ENCODE measurements at places on chromosomes 4 and X.

- DNase-seq: no peak
These were observed 72.4 kb upstream of the MSANTD1 start for GRCh38 chr4:3176367-3177229.

DNA sequence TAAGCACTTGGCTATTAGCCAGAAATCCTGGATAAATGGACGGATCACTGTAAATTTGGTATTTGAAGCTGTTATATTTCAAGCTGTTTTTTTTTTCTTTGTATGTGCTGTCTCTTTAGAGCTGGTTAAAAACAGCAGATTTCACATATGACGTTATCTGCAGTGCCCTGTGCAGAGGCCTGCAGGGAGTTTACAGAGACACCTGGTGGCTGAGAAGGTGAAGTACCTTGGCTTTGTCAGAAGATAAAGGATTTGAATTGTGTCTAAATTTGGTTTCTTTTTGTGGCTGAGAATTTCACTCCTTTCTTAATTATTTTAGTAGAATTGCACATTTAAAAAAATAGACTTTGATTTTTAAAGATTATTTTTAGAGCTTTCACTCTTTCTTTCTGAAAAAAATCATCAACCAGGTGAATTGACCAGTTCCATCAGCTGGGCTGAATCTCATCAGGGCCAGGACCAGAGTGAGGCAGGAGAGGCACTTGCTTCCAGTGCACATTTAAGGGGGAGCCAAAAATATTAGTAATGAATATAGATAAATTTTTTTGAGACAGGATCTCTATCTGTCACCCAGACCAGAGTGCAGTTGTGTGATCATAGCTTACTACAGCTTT is 9.6 kb upstream of the CHRNA9 start:
- DNase-seq: peak; percentile 61

DNA sequence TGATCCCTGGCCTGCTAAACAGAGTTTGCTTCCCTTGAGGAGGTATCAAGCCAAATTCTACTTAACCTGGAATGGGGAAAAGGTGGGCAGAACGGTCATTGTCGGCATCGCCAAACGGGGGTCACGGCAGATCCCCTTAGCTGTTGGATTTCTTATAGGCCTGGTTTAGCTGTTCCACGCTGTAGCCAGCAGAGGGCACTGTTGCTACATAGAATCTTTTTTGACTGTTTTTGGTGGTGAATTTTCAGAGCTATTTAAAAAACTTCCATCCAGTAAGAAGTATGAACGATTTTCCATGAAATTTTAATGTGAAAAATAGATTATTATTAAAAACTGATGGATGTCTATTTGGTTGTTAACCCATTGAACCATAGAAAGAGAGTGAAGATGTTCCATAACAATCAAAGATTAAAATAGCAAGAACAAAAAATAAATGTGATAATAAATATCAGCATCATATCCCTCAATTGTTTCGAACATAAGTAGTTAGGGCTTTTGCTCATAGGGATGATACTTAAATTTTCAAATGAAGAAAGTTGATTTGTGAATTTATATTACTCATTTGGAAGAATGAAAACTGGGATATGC is 56.6 kb downstream of the LINC00632 start:
- peak; percentile 44 for DNase-seq

GRCh38 chr4:54165011-54165410 is 64.1 kb upstream of the PDGFRA start:
- no peak for DNase-seq

DNA sequence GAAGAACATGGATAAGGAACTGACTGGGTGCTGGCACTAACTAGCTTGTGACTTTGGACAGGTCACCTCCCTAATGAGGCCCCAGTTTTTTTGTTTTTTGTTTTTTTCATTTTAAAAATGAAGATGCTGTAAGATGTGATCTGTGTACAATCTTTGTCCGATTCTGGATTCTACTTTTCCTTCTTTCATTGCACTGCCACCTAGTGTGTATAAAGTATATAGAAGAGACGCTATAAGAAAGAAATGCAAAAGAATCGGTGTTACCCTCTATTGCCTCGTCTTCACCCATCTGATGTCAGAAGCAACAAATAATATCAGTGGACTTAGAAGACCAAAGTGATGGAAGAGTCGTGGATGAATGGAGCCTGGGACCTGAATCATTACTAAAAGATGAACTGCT is 58.6 kb upstream of the P2RY10 start:
- DNase-seq: no peak

- no peak for DNase-seq
These were observed 29.2 kb downstream of the SMIM14 start for GRCh38 chr4:39609454-39609931.

- DNase-seq: no peak
These were observed 294.3 kb upstream of the IGFBP7 start for GRCh38 chr4:57404483-57404882.

GRCh38 chr4:75058486-75058885 is 125.6 kb downstream of the PARM1 start:
- no peak for DNase-seq

- no peak for DNase-seq
These were observed 20.3 kb downstream of the RUFY3 start for GRCh38 chr4:70741867-70742658.

GRCh38 chr4:22744478-22745062 is 51.8 kb downstream of the GBA3 start:
- no peak for DNase-seq

GRCh38 chrX:45668686-45669443 is 468.2 kb upstream of the DIPK2B start:
- no peak for DNase-seq

DNA sequence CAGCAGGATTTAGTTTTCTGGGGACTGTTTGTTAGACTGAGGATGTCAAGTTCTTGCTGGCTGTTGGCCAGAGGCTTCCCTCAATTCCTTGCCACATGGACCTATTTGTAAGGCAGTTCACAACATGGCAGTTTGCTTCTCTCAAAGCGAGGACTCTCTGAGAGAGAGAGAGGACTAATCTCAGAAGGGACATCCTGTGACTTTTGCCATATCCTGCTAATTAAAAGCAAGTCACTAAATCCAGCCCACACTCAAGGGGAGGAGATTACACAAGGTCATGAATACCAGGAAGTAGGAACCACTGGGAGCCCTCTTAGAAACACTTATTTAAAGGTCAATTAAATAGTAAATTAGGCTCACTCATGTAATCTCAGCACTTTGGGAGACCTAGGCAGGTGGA is 38.2 kb downstream of the PPP1R2C start:
- no peak for DNase-seq

- DNase-seq: no peak
These were observed 130.5 kb upstream of the C1QTNF7 start for GRCh38 chr4:15297344-15297743.

DNA sequence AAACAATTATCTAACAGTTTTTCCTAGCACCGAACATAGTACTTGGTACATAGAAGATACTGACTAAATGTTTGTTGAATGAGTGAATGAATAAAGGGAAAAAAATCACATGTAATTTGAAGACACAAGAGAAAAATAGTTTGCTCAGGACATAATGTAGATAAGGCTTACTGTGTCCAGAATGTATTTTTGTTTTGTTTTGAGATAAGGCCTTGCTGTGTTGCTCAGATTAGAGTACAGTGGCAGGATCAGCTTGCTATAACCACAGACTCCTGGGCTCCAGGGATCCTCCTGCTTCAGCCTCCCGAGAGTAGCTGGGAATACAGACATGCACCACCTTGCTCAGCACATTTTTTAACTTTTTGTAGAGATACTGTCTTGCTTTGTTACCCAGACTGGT is 6.5 kb downstream of the FAM199X start:
- DNase-seq: no peak

DNA sequence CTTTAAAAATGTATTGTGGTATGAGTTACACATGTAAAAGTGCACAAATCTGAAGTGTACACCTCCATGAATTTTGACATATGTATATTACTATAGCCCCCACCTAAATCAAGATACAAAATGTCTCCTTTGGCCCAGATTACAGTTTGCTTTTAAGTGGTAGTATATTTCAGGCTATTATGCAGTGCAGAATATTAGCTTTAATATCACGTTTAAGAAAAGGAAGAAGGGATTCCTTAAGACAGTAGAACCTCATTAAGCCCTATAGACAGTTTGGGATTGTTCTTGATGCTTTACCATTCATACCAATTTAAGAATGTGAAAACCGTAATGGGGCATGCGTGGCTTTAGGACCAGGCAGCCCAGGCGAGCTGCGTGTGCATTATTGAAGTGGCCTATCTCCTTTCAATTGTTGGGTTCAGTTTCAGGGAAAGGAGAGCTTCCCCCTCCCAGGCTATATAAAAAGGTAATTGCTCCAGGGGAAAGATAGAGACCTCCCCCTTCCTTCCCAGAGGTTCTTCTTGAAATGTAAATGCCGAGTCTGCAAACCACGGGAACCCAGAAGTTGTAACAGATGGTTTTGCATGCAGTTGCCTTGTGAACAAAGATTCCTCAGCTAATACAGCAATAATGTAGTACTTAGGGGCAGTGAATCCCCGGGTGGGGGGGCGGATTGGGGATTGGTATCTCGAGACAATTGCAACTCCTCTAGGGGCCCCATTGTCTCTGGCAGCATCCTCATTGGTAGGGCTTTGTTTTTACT is 106.1 kb downstream of the UCHL1 start:
- DNase-seq: no peak

DNA sequence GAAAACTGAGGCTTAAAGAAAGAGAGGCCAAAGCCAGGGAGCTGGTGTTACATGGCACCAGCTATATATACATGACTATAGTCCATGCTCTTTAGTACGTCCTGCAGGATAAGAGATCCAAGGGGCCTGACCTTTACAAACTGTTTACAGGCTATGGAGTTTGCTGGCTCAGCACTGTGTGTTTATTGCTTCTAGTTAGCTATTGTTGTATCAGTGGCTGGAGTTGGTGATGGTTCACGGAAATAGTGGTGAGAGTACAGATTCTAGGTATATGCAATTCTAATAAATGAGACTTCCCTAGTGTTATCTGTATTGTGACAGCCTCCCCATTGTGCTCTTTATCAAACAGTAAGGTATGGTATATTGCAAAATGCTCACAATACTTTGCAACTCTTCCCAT is 46.5 kb downstream of the REPS2 start:
- DNase-seq: no peak

GRCh38 chr4:116070283-116070682 is 956.9 kb upstream of the NDST4 start:
- DNase-seq: no peak

- DNase-seq: peak; percentile 28
These were observed 877 bp downstream of the JAKMIP1 start for GRCh38 chr4:6199422-6199921.

DNA sequence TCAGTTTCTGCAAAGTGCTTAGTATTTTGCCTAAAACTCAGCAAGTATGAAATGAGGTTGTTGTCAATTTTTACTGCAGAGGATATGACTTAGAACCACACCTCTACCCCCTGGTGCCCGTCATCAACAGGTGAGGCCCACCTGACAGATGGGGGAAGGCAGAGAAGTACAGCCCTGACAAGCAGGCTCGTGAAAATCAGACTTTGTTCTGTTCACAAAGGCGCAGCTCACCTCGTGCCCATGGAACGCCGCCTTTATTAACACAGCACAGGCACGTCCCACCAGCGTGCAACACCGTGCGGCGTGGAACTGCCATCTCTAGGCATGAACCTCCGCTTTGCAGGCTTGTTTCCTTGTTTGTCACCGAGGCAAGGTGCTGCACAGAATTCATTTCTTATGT is 13.3 kb downstream of the CYP4V2 start:
- DNase-seq: no peak

DNA sequence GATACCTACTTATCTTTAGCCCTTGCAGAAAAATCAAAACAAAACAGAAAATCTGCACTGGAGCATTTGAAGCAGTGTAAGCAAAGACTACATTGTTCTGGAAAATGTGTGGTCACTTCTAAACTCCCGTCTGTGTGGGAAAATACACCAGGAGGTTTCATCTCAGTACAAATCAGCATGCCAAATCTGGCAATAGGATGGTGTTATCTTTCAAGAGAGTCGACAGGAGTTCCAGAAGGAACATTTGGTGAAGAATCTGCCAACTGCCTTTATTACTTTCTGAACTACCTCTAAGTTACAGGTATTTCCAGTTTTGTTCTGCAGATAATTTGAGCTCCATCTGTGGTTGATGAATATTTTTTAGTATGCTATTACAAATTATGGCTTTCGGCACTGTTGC is 1348.0 kb downstream of the RAPGEF2 start:
- no peak for DNase-seq

GRCh38 chr4:69823481-69824186 is 36.3 kb downstream of the SULT1E1 start:
- peak; percentile 30 for DNase-seq

DNA sequence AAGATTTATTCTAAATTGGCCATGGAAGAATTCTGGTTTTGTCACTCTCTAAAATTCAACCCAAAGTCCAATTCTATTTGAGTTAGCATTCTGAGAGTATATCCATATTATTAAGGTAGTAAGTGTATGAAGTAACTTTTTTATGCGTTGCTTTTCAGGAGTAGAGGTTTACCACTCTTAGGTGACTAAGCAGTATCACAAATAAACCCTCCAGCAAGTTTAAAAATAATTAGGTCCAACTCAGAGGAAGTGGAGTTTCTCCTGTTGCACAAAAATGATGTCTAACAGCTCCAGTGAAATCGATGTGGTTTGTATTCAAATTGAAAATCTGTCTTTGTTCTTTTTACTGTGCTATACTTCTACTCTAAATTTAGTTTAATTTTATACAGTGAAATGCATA is 6.6 kb downstream of the SCML1 start:
- no peak for DNase-seq

DNA sequence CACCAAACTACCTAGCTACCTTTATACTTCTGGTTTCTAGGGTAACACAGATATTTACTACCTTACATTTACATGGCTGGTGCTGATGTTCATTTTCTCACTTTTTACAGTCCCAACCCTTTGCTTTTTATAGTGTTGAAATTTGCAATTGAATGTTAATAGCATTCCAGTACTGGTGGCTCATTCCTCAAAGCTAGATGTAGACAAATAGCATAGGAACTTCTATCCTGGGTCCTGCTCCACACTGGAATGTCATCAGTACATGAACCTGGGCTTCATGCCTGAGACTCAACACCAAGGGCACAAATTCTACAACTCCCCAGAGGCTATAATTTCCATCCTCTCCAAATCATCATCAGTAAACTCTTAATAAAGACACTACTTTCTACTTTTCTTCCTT is 10.3 kb upstream of the TRMT2B start:
- DNase-seq: no peak

DNA sequence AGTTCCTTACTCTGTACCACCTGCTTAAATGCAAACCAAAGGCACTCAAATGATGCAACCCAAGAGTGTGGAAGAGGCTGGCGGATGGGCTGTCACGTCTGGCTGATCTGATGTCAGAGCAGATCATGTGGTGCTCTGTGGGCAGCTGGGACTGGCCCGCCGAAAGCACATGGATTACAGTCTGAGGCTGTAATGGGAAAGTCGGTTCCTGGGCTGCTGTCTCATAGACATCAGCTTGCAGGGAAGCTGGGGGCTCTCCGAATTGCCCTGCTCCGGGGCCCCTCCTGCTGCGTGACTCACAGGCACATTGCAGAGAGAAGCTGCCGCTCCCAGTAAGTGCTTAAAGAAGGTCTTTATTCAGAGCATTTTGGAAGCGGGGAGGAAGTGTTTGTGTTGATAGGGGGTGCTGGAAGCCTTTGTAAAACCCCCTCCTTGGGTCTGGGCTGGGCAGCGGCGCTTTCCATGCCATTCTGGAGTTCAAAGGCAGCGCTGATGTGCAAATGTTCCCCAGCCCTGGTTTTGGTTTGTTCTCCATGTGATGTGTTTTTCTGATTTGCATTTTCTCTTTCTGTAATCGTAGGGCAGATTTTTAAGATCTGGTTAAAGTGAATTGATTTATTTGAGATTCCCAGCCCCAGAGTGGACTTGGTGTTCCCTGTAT is 181.1 kb downstream of the LARP7 start:
- DNase-seq: peak; percentile 90

- DNase-seq: no peak
These were observed 48.2 kb upstream of the SLIT2 start for GRCh38 chr4:20203508-20203907.

GRCh38 chrX:17456526-17456925 is 81.5 kb downstream of the NHS start:
- no peak for DNase-seq

Measured in BE2C (cell line).